ENCODE measurements at places on chromosomes 11 and 22. TPM values are rescaled to one million over a fixed set of nuclear protein-coding genes. Genes with fewer than 3 reads are reported as not detected.

DNA sequence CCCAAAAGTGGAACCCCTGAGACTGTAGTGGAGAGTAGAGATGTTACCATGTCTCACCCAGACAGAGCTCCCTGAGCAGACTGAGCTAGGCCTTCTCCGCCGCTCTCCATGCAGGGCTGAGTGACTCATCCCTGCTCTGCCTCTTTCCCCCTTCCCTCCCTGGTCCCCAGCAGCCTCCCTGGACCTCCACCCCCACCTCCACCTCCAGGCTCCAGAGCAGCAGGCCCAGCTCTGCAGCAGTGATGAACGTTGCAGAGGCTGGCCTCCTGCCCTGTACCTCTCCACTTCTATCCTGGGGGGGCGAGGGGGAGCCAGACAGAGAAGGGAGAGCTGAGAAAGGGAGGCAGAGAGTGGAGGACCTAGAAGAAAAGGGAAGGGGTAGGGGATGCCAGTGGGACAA lies 19.3 kb upstream of the ARAP1 start:
- no peak for DNase-seq

DNA sequence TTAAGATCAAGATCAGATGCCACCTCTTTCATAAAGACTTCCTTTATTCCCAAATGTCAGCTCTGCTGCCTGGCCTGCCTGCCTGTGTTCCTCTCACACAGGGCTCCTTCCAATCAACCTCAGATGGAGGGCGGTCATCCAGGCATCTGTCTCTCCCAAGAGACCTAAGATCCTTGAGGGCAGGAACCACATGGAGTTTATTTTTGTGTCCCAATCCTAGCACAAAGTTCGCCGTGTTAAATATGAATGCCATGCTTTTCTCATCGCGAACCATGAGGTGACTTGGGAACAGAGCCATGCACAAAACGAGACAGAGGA lies 72.7 kb upstream of the ARFGAP3 start:
- DNase-seq = no peak

GRCh38 chr11:125999234-125999880 lies 53.5 kb downstream of the VSIG10L2 start:
- DNase-seq = no peak

Gene FAM227A
- 0.34 TPM for total RNA-seq
